Cardiac septum (tissue), 1 donor: ENCODE measurements at places on chromosomes 2 and 18. TPM values are rescaled to one million over a fixed set of nuclear protein-coding genes. Genes with fewer than 3 reads are reported as not detected.
A peak's percentile ranks its signal among the peaks of the same experiment; 100 is the strongest.

- no peak for DNase-seq
Observed at GRCh38 chr2:207819839-207820784, 50.4 kb upstream of the FZD5 start.

- DNase-seq: no peak
Observed at GRCh38 chr2:82652117-82652516, 1807.0 kb downstream of the SUCLG1 start.

DNA sequence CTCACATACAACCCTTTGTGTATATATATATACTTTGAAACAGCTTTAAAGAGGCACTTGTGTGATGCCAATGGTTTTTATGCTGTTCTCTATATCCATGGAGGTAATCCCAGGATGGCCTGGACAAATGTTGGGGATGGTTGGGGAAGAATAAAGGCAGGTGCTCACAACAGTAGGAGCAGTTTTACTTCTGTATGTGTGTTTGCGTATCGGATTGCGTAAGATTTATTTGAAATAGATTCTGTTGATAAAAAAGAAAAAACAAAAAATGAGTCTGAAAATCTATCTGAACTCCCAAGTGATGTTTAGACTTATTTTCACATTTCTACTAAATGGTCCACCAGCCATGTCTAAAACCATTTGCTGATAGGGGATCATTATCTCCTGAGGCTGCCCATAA lies 29.3 kb downstream of the MRPL19 start:
- no peak for DNase-seq

DNA sequence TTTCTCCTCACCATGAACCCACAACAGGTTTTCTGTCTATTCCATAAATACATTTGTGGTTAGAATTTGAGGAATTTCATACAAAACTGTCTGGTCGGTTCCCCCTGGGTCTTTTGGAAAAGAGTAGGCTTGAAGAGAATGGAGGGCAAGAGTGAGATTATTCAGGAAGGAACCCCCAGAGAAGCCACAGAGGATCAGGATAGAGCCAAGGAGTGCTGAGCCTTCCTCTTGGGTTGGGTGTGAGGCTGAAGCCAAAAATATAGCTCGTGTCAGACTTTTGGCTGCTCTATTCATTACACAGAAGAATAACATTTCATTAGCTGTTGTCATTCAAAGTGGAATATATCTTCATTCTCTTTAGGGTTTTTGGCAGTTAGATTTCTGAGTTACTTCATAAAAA lies 45.9 kb upstream of the YES1 start:
- no peak for DNase-seq

DNA sequence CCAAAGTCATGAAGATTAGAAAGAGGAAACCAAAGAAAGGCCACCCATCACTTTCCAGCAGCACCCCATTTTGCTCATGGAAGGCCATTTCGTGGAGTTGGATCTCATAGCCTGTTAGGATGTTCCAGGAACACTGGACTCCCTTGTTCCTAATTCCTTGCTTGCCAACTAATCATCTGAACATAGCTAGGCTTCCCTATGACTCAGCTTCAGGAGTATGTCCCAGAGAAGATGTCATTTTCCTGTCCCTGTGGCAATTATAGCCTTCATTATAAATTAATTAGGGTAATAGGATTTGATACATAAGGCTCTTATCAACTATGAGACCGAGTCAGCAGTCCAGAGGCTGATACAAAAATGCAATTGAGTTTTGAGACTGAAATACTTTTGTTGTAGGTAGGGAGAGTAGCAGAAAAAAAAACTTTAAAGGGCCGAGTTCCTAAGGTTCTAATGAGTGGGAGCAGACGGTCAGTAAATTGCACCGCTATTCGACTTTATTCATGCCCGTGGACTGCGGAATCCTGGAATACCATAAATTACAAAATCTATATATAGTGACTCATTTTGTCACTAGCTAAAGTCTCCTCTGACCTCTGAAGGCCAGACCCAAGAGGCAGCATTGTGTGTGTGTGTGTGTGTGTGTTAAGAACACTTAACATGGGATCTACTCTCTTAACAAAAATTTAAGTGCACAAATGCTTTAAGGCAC lies 311.8 kb downstream of the FBXO15 start:
- no peak for DNase-seq

GRCh38 chr2:23692851-23693605 lies 233.9 kb downstream of the ATAD2B start:
- peak; percentile 73 for DNase-seq

- no peak for DNase-seq
Observed at GRCh38 chr2:223594831-223595230, 7.3 kb downstream of the SCG2 start.

DNA sequence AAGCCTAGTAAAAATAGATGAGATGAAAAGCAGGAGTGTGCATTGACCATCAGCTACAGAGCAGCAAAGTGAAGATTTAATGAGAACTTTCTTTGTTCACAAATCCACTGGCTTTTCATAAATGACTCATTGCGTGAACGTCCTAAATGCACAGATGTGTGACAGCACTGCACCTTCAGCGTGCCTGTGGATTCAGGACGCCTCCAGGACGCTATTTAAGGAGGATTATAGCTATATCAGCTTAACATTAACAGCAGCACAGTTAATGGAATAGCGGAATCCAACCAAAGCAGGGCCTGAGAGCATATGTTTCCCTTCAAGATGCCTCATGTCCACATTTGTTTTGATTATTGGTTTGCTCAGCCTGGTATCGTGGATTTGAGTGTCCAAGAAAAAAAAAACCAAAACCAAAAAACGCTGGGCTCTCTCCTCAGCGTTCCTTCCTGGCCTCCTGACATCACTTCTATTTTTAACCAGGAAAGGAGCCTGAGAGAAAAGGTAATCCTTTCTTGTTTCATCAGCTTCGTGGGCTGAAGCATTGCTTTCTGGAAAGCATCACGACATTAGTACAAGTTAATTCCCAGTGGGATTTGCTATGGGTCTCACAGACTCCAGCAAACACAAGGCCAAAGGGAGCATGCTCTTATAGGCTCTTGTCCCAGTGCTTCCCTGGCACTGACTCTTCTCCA lies 447.0 kb upstream of the SMIM21 start:
- no peak for DNase-seq

DNA sequence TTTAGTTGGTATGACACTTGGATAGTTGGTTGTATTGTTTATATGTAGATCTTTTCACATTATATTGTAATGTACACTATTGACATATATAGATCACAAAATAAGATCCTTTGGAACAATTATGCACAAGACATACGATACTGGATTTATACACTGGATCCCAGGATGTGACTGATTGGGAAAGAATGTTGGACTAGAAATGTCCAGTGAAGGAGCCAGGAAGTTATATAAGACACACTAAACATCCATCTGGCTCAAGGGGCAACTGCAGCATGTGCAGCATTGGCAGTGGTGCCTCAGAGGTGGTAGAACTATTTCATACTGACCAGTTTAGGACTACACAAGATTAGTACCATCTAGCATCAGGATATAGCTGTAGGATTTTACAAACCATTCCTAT lies 104.9 kb downstream of the TRABD2A start:
- DNase-seq: no peak

GRCh38 chr2:231614559-231615057 lies 21.9 kb downstream of the TEX44 start:
- DNase-seq: no peak

DNA sequence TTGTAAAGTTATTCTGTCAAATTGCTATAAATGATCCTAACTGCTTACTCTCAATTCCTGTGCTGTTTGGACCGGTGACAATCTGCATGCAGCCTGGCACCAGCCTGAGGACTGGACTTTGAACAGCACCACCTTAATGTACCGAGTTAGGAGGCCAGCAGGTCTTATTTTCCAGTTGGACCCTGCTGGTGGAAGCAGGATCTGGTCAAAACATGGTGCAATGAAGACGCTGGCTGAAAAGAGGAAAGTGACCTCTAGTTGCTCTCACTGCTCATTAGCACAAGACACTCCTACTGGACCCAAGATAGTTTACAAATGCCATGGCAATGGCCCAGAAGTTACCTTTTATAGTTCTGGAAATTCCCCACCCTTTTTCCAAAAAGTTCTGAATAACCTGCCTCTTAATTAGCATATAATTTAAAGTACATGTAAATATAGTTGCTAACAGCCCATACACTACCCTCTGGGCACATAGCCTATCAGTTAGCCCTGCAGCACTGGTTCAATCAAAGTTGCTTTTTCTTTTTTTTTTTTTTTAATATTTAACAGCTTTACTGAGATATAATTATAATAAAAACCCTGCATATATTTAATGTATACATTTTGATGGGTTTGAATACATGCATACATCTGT lies 35.8 kb downstream of the RBKS start:
- no peak for DNase-seq

DNA sequence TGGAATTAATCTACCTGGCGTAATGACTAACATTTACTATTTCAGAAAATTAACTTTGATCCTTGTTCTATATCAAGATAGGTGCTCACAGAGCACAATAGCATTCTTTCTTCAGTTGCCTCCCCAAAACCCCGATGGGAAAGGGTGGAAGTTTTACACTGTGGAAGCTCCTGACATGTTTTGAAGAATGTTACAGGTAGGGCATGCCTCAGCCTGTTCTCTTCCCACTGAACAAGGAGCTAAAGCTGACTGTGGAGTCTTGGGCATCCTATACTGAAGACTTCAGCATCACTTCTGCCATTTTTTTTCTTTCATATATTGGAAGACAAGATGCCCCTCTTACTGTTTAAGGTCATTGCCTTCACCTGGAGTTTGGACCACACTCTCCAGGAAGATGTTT lies 211.2 kb downstream of the SPP2 start:
- no peak for DNase-seq

GRCh38 chr2:61263830-61264229 lies 101.8 kb downstream of the C2orf74 start:
- DNase-seq: no peak

GRCh38 chr2:15220603-15221002 lies 340.5 kb downstream of the NBAS start:
- DNase-seq: no peak

DNA sequence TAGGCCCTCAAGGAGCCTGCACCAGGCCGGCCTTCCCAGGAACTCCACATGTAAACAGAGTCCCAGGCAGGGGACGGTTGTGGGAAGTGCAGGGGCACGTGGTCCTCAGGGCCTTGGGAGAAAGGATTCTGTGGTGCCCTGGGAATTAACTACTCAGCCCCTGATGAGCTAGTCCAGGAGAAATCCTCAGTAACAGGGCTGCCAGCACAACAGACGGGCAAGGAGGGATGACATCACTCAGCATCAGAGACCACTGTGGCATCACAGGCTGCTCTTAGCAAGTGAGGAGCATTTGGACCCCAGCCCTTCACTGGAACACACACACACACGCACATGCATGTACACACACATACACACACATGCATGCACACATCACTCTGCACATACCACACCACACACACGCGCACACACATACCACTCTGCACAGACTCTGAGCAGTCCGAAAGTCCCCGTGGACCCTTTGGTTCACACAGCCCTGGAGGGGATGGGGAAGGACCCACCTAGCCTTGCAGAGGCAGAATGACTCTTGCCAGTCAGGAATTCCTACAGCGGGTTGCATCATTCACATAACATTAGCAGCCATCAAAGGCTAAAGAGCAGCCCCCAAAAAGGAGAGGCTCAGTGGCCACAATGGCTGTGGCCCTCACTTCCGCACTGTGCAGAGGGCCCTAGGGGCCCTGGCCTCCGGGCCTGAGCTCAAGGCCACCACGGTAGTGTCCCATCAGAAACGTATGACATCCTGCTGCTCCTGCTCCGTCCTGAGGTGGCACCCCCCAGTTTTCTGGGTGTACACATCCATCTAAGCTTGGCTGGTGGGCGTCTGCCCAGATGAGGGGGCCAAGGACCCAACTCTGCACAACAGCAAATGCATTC lies 1.9 kb upstream of the NMUR1 start:
- peak; percentile 55 for DNase-seq

DNA sequence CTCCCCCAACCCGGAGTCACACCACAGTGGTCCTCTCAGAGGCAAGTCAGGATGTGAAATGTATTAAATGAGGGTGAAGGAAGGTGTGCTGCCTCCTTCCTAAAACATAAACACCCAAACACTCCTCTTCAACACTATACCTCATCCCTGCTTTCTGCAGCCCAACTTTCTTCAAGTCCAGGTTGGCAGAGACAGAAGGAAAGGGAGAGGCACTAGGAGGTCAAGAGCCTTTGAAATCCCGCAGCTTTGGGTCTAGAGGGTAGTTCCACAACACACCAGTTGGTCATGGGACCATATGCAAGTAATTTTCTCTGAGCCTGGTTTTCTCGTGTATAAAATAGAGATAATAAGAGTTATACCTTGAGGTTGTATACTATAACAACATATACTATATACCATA lies 38.4 kb downstream of the FIGN start:
- no peak for DNase-seq

DNA sequence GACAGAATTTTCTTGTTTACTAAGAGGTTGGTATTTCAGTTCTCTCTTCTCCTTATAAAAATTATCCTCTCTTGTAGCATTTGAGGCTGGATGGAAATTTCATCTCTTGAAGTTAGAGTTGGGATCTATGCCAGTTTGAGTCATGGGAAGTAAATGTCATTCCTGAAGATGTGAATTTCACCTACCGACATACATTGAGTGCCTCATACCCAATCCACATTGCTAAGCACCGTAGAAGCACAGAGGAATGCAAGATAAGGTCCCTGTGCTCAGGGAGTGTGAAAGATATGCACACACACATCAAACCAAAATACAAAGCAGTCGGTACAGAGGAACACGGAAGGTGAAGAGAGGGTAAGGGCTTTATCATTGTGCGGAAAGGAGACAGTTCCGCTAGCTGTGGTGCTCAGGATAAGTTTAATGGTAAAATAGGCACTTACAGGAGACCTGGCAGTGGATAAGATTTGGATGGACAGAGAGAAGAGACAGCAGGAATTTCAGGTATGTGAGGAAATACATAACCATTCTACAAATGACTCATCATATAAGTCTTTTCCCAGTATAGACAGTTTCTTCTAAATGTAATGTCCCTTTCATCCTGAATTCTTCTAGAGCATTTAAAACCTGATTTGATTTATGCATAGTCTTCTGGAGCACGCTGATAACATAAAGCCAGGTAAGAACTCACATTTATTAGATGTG lies 205.3 kb upstream of the ST6GAL2 start:
- no peak for DNase-seq

GRCh38 chr2:165601065-165601830 lies 131.8 kb downstream of the CSRNP3 start:
- no peak for DNase-seq

CEBPZOS gene
- 49.1 TPM for total RNA-seq

TMEM37 gene
- total RNA-seq: 1.5 TPM

EFHD1 gene
- 20.1 TPM for total RNA-seq

ASPRV1 gene
- 0.81 TPM for total RNA-seq

TBC1D8 gene
- total RNA-seq: 52.3 TPM

C2orf66 gene
- not detected for total RNA-seq

PRKAG3 gene
- total RNA-seq: 0.13 TPM

CTIF gene
- 84.3 TPM for total RNA-seq

PDE6D gene
- total RNA-seq: 17.9 TPM

TMEFF2 gene
- not detected for total RNA-seq

NGEF gene
- 0.24 TPM for total RNA-seq

C2orf78 gene
- not detected for total RNA-seq

ZSWIM2 gene
- total RNA-seq: not detected
